Skeletal muscle cell (primary cell): ENCODE measurements at places on chromosomes 4 and X.

DNA sequence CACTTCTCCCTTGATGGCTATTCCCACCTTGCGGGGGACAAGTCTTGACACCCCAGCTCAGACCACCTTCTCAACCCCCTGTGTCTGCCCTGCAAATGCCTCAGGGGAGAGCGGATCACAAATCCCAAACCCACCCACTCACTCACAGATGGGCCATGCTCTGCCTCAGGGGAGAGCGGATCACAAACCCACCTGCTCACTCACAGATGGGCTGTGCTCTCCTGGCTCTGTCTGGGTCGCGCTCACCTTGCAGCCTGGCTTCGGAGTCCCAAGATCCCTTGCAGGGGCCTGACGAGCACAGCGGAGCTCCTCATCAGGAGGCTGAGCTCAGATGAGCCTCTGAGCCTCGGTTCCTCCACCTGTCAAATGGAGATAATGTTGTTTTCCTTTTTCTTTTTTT is 38.6 kb downstream of the HTRA3 start:
- no peak for DNase-seq

DNA sequence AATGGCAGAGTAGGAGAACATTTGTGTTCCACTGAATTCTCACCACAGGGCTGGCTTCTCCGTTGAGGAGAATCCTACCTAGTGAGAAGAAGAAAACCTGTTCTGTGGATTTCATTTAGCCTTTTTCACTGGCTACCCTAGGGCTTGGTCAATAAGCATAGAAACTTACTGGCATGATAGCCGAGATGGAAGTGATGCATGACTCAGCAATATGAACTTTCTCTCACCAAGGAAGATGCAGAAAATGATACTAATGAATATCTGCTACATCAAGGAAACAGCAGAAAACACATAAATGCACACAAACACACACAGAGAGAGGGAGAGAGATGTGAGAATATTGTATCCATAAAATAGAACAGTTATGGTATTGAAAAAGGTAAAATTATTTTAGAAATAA is 216.3 kb downstream of the HHIP start:
- DNase-seq = no peak

DNA sequence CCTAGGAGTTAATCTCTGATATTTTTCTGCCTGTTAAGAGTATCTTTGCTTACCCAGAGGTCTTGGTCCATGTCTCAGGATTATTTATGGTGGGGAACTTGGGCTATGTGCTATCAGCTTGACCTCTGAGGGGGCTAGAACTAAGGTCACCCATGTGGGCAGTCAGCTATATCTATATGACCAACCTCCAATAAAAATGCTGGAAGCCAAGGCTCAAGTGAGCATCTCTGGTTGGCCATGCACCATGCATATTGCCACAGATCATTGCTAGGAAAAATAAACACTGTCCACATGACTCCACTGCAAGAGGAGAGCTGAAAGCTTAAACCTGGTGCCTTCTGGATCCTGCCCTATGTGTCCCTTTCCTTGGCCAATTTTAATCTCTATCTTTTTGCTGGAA is 196.5 kb upstream of the SLC7A11 start:
- DNase-seq = no peak

DNA sequence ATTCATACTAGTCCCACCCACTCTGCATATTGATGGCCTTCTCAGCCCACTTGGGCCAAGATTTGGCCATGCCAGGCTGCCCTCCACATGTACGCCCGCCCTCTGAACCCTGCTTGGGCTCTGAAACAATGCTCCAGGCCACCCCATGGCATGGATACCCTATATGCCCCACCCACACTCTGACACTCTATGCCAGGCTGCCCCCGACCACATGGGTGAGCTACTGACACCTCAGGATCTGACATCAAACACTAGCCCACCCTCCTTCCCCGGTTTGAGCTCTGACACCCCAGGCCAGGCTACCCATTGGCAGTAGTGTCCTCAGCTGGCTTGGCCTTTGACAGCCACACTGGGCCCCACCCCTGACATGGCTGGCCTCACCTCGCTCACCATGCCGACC is 69.5 kb downstream of the HPRT1 start:
- DNase-seq = no peak

DNA sequence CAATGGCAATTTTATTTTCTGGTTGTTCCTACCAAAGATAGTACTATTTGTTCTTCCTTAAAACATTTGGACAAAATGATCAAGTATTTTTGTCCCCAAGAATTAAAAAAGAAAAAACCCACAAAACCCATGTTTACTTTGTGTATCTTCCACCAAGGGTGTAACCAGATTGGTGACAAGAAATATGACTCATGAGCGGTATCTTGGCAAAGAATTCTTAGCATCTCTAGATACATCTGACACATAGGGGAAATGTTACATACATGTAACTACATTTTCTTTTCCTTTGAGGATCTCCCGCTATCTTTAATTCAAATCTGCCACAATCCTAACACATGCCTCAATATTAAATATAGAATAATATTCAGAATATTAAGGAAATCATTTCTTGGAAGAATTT is 78.7 kb downstream of the WDFY3 start:
- DNase-seq = peak; percentile 36

- no peak for DNase-seq
These were observed 172.8 kb downstream of the SMIM20 start for GRCh38 chr4:26086621-26087441.

GRCh38 chrX:139702658-139703057 is 5.3 kb downstream of the MCF2 start:
- no peak for DNase-seq
